ENCODE measurements at places on chromosomes 1 and 21.

GRCh38 chr1:119327450-119328155, 41.0 kb upstream of the HAO2 start:
- DNase-seq: no peak

DNA sequence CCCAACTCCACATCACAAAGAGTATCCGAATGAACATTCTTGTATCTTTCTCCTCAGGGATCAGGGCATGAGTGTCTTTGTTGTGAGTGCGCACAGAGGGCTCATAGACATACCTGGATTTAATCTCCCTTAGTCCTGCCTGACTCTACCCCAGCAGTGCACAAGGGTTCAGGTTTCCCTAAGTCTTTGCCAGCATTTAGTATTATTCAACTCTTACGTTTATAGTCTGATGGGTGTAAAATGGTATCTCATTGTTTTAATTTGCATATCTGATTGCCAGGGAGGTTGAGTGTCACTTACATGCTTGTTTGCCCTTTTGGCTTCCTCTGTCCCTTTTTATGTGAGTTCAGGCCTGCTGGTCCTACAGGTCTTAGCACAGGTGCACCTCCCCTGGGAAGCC, 49.5 kb downstream of the FOXD2 start:
- DNase-seq: no peak

GRCh38 chr21:32414579-32415358, 2.3 kb downstream of the EVA1C start:
- DNase-seq: no peak

DNA sequence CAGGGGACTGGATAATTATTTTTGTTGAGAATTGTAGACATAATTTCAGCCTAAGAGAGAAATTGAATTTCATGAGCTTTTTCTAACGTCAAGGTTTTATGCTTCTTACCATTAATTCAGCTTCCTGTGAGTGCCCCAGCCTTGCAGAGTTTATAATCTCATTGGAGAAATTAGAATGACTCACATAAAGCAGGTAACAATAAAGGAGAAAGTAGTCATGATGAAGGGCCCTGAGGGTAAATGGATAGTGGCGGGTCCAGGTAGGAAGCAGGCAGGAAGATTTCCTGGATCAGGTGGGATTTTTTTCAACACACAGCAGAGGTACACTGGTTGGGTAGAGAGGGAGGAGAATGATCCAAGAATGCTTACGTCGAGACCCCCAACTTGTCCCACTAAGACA, 311.4 kb downstream of the BARHL2 start:
- DNase-seq: no peak

DNA sequence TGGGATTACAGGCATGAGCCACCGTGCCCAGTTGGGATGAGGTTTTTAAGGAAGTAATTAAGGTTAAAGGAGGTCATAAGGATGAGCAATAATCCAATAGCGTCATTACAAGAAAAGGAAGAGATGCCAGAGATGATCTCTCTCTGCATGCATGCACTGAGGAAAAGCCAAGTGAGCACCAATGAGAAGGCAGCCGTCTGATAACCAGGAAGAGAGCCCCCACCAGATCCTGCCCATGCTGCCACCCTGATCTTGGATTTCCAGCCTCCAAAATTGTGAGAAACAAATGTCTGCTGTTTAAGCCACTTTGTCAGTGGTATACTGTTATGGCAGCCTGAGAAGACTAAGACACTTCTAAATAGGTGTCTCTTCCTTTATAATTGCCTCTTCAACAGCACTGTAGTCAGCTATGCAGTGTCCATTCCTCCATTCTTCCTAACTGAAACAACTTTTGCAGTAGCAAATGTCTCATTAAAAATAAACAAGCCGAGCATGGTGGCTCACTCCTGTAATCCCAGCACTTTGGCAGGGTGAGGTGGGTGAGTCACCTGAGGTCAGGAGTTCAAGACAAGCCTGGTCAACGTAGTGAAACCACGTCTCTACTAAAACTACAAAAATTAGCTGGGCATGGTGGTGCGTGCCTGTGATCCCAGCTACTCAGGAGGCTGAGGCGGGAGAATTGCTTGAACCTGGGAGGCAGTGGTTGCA, 216.2 kb upstream of the RUNX1 start:
- no peak for DNase-seq

GRCh38 chr1:186750257-186750656, 70.0 kb upstream of the PTGS2 start:
- DNase-seq: no peak

GRCh38 chr1:20840731-20841130, 53.6 kb upstream of the HP1BP3 start:
- peak; percentile 45 for DNase-seq

GRCh38 chr1:3650248-3651025, 534 bp upstream of the WRAP73 start:
- DNase-seq: no peak

- DNase-seq: no peak
These were observed 165.4 kb downstream of the MRPL39 start for GRCh38 chr21:25441835-25442234.

Data from hematopoietic multipotent progenitor cell treated with erythropoietin and hydrocortisone succinate and interleukin-3 and kit ligand, for 15 days (in vitro differentiated cells).